Fibroblast of lung (primary cell): ENCODE measurements at places on chromosomes 3 and 15. TPM values are rescaled to one million over a fixed set of nuclear protein-coding genes. Genes with fewer than 3 reads are reported as not detected.

DNA sequence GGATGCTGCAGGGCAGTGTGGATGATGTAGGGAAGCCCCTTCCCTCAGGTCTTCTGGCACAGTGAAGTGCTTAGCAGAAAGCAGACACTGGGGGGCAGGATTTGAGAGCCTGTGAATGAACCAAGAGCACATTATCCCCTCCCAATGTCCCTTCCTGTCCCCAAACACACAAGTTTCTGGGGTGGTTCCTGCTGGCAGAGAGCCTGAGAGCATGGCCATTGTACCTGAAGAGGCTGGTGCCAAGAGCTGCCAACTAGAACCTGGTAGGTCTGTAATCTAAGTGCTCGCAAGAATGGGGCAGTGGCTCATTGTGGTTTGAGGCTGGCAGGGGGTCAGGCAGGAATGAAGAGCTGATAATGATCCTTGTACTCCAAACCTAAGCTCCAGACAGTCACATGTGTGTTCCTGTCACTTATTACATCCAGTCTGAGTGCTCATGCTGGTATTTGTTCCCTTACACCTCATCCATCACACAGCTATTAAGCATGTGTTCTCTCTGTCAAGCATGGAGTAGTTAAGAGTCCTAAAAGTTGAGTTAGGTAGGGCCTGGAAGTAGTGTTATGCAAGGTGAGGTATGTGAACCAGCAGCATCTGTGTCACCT, 6.7 kb upstream of the CCR1 start:
- no peaks in the 10 kb centered on the region for H3K27me3 ChIP-seq
- H3K4me3 ChIP-seq: no peak overlapping the region
- H3K4me1 ChIP-seq: peaks cover 4% of the 10 kb centered on the region
- DNase-seq: no peak
- no peaks in the 10 kb centered on the region for H3K36me3 ChIP-seq

GRCh38 chr3:146544929-146545528, 622 bp upstream of the PLSCR1 start:
- peak overlapping the region; percentile 85 for H3K4me3 ChIP-seq
- peak overlapping the region; percentile 93 for H3K27ac ChIP-seq
- H3K4me1 ChIP-seq: no peaks in the 10 kb centered on the region
- no peak for DNase-seq

- DNase-seq: no peak
- H3K27me3 ChIP-seq: no peaks in the 10 kb centered on the region
- H3K27ac ChIP-seq: no peak overlapping the region
- H3K4me3 ChIP-seq: no peak overlapping the region
- no peaks in the 10 kb centered on the region for H3K36me3 ChIP-seq
Observed at GRCh38 chr15:77713281-77713680, 80.6 kb upstream of the LINGO1 start.

GRCh38 chr3:64748244-64748904, 60.6 kb upstream of the ADAMTS9 start:
- no peaks in the 10 kb centered on the region for H3K4me1 ChIP-seq
- H3K27me3 ChIP-seq: no peaks in the 10 kb centered on the region
- H3K4me3 ChIP-seq: no peak overlapping the region
- no peaks in the 10 kb centered on the region for H3K36me3 ChIP-seq
- H3K27ac ChIP-seq: no peak overlapping the region

DNA sequence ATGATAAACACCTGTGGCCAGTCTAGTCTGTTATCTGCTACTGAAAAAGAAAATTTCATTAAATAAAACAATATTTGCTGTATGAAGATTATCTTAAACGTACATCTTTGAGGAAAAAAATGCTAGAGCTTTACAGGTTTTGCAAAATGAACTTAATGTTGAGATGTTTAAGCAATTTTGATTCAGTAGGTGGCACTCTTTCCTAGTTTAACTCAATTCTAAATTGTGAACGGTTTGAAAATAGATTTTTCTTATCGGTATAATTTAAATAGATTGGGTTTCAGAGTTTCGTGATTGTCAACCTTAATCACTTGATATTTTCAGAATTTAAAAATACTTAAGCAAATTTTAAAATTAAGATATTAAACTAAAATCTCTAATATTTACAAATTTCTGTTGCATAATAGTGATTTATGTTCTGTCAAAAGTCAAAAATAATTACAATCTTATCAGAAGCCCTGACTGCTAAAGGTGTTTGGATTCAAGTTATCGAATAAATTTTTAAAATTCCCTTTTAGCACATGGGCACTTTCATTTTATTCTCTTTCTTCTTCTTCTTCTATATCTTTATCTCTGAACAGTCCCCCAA, 7.0 kb upstream of the RNF111 start:
- no peaks in the 10 kb centered on the region for H3K27me3 ChIP-seq
- no peaks in the 10 kb centered on the region for H3K36me3 ChIP-seq
- DNase-seq: peak; percentile 73

DNA sequence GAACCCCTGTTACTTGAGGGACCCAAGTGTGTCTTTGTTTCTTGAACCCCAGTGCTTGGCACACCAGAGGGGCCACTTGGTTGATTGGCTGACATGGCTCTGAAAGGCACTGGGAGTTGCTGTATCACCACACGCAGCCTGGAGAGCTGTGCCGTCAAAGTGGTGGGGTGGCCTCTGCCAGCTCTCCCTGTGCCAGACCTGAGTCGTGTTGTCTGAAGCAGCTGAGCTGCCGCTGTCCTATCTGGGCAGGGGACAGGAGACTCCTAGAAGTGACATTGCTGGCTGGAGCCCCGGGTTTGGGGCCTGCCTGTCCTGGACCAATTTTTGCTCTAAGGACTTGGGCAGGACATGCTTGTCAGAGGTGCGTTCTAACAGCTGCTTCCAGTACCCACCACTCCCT, 5.5 kb upstream of the SNX22 start:
- H3K27ac ChIP-seq: no peak overlapping the region
- no peak for DNase-seq
- no peaks in the 10 kb centered on the region for H3K4me1 ChIP-seq
- peaks cover 3% of the 10 kb centered on the region for H3K36me3 ChIP-seq

GRCh38 chr3:140635276-140635675, 42.6 kb upstream of the TRIM42 start:
- no peaks in the 10 kb centered on the region for H3K36me3 ChIP-seq
- H3K27me3 ChIP-seq: no peaks in the 10 kb centered on the region
- H3K27ac ChIP-seq: no peak overlapping the region
- peaks cover 4% of the 10 kb centered on the region for H3K4me1 ChIP-seq
- no peak for DNase-seq

DNA sequence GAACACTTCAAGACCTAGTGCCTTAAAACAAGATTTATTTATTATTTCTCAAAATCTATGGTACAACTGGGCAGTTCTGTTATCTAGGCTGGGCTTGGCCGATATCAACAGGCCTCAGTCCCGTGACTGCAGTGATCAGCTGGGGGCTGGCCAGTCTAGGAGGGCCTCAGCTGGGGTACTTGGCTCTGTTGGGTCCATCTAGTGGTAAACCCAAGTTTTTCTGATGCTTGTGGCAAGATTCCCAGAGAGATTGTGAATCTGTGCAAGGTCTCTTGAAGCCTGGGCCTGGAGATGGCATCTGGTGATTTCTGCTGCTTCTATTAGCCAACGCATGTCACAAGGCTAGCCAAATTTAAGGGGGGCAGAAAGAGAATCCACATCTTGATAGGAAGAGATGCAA, 482.4 kb upstream of the SGO1 start:
- H3K4me3 ChIP-seq: no peak overlapping the region
- H3K4me1 ChIP-seq: no peaks in the 10 kb centered on the region
- peak; percentile 22 for DNase-seq

GRCh38 chr3:183378545-183378944, 49.9 kb downstream of the MCF2L2 start:
- H3K4me3 ChIP-seq: no peak overlapping the region
- DNase-seq: no peak
- H3K36me3 ChIP-seq: no peaks in the 10 kb centered on the region

DNA sequence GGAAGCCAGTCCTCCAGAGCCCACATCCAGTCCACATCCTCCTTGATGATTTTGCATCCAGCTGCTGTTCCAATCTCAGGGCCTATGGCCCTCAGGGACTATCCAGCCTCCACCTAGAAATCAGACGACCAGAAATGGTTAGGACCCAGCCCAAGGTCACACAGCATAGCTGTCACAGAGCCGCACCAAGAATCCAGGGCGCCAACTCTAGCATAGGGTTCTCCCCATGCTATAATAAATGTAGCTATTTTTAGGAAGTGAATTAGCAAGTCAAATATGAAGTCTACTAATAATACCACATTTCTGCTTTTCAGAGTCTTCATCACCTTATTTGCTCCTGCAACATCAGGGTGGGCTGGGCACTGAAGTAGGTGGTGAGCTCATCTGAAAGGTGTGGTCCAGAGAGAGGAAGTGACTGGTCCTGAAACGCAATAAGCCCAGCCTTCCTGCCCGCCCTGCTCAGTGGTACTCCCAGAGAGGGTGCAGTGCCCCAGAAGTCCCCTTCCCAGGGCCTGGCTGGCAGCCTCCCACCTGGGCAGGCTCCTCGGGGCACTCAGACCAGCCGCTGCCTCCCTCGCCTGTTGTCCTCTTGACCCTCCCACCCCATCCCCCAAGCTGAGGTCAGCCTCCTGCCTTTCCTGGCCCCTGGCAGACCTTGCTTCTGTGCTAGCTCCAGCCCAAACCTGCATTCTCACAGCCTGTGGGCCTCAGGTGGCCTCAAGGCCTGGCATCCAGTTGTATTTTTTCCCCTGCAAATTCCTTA, 17.6 kb upstream of the CYP11A1 start:
- no peak for DNase-seq
- no peak overlapping the region for H3K4me3 ChIP-seq
- H3K4me1 ChIP-seq: peaks cover 7% of the 10 kb centered on the region
- no peak overlapping the region for H3K27ac ChIP-seq
- H3K27me3 ChIP-seq: no peaks in the 10 kb centered on the region

DNA sequence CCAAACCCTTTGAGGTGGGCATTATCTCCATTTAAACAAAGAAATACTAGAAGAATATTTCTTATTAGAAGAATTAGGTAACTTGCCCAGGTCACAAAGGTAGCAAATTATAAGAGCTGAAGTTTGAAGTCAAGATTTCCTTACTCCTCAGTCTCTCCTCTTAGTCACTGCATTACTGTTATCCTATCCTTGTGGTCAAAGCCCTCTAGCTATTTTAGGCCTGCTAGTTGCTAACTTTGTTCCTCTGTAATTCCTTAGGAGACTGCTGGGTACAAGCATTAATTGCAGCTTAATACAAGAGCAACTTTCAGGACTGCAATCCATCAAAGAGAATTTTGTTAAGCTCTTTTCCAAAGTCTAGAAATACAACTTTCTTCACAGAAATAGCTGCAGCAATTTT, 528.2 kb downstream of the ZIC1 start:
- no peak overlapping the region for H3K27ac ChIP-seq
- no peaks in the 10 kb centered on the region for H3K4me1 ChIP-seq
- H3K36me3 ChIP-seq: no peaks in the 10 kb centered on the region
- no peaks in the 10 kb centered on the region for H3K27me3 ChIP-seq
- DNase-seq: no peak

DNA sequence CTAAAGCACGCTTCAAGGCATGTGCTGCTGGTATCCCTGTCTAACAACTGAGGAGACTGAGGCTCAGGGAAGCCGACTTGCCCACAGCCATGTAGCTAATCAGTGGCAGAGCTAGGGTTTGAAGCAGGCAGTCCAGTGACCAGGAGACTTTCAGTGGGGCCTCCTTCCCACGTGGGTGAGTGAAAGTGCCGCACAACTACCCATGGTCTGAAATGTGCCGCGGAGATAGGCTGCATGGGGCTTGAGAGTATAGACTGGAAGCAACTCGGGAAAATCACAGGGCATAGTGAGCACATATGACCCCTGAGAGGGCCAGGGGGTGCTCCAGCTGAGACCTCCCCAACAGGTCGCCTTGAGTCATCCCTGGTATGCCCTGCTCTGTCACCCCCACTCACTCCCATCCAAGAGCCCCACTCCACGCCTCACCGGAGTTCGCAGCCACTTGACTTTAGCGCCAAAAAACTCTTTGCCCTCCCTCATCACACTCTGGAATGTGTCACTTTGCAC, 19.1 kb downstream of the FAM174B start:
- H3K36me3 ChIP-seq: no peaks in the 10 kb centered on the region
- H3K4me1 ChIP-seq: no peaks in the 10 kb centered on the region
- no peak for DNase-seq
- H3K27me3 ChIP-seq: no peaks in the 10 kb centered on the region
- H3K4me3 ChIP-seq: no peak overlapping the region

PFN2 gene
- polyA plus RNA-seq: 619 and 627 TPM in 2 replicates

GLDN gene
- 1.8 and 1.9 TPM in 2 replicates for polyA plus RNA-seq

GOLGA6L1 gene
- not detected in 2 replicates for polyA plus RNA-seq

MAN2A2 gene
- polyA plus RNA-seq: 11.3 and 18.0 TPM in 2 replicates

ACOX2 gene
- polyA plus RNA-seq: 14.6 and 19.0 TPM in 2 replicates

OXTR gene
- 10.4 and 47.2 TPM in 2 replicates for polyA plus RNA-seq

CPN2 gene
- polyA plus RNA-seq: not detected in 2 replicates

GNAT1 gene
- polyA plus RNA-seq: not detected in 2 replicates

PLCL2 gene
- 4.0 TPM in 2 replicates for polyA plus RNA-seq

FOXL2 gene
- polyA plus RNA-seq: 0.02 and 0.03 TPM in 2 replicates
